ENCODE measurements at places on chromosomes 3 and 15.

- no peak for DNase-seq
Observed at GRCh38 chr3:54901906-54902685, 25.8 kb downstream of the LRTM1 start.

DNA sequence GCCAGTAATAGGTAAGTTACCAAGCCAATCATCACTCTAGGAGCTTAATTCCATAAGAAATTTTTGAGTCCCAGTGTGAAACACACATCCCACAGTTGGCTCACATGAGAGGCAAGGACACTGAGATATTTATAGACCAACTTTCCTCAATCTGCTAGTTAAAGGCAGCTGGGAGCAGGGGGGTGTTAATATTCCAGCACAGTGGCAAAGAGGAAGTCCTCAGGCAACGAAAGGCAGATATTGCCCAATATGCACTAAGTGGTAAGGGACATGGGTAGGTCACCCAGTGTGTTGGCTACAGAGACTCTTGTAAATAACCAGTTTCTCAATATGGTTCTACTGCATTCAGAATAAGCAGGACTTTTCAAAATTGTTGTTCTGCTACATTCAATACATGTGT lies 61.0 kb downstream of the TOP2B start:
- DNase-seq, result no peak

DNA sequence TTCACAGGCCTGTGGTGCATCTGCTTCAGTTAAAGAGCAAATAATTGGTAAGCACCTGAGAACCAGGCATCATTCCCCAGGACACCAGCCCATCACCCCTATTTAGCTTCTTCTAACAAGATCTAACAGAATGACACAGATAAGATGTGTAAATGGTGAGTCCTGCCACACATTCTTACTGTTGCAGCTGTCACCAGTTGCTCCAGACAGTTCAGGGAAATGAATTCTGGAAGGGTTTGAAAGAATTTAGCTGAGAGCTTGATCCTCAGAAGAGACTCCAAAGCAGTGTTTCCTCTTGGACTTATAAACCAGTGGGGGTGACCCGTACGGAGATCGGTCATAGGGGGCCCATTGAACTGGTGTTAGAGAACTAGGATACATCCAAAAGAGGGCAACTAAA lies 238.0 kb downstream of the MEX3B start:
- DNase-seq, result no peak

DNA sequence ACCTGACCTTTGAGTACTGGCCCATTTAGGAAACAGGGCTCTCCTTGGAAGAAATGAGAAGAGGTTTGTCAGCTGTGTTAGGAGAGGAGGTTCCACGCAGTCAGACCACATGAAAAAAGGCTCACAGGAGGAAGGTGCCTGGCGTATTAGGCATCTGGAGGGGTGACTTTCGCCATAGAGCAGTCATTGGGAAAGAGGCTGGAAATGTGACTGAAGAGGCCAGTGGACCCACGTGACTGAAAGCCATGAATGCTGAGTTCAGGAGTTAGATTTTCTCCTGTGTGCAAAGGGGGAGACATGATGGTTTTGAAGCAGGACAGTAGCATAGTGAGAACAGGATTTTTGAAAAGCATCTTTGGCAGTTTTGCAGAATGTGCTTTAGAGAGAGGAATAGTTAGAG lies 29.7 kb upstream of the RNF7 start:
- no peak for DNase-seq

- no peak for DNase-seq
Observed at GRCh38 chr15:57949374-57949943, 116.1 kb downstream of the ALDH1A2 start.

DNA sequence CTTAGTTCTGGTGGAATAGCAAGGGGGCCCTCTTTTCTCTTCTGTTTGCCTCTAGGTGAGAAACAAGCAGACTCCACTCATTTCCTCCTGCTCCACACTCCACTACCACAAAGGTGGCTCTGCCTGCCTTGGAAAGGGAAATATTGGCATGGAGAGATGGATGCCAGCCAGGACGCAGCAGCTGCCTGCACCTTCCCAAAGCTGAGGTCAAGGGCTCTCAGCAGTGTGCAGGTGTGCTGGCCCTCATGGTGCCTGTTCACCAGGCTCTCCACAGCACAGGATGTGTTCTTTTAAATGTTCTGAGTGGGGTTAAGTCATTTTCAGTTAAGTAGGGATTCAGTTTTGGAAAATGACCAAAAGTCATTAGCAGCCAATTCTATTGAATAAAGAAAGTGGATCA lies 211.2 kb upstream of the STRIT1 start:
- DNase-seq, result no peak

All from CD4-positive, alpha-beta T cell treated with Interferon alpha-2 for 1 hour (primary cell).